ENCODE measurements at places on chromosomes 12 and 14.

GRCh38 chr12:47231456-47231855 is 151.7 kb upstream of the AMIGO2 start:
- DNase-seq: no peak

GRCh38 chr14:69990323-69990722 is 111.1 kb downstream of the SMOC1 start:
- no peak for DNase-seq

DNA sequence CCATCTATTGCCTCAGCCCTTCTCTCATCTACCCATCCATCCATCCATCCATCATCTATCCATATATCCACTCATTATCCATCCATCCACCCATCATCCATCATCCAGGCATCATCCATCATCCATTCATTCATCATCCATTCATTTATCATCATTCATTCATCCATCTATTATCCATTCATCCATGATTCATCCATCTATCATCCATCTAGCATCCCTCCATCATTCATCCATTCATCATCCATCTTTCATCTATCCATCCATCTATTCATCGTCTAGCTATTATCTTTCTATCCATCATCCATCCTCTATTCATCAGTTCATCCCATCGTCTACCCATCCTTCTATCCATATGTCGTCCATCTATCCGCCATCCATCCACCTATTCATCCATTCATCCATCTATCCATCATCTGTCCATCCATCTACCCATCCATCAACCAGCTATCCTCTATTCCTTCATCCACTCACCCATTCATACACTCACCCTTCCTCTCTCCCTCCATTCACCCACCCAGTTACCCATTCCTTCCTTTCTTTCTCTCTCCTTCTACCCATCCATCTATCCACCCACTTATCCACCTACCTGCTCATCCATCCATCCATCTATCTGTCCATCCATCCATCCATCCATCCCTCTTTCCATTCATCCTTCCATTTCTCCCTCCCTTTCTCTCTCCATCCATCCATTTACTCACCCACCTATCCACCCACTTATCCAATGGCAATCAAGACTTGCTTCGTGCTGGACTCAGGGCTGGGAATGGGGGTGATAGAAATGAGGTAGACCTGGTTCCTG is 59.3 kb downstream of the KIF26A start:
- DNase-seq: no peak

GRCh38 chr14:80150301-80150700 is 61.0 kb downstream of the DIO2 start:
- no peak for DNase-seq

DNA sequence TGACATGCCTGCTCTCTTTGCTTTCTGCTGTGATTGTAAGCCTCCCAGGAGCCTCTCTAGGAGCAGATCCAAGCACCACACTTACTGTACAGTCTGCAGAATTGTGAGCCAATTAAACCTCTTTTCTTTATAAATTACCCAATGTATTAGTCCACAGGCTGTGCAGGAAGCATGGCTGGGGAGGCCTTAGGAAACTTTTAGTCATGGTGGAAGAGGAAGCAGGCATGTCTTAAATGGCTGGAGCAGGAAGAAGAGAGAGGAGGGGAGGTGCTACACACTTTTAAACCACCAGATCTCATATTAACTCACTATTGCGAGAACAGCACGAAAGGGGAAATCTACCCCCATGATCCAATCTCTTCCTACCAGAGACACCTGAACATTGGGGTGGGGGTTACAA is 108.9 kb downstream of the DERA start:
- DNase-seq: no peak

- no peak for DNase-seq
These were observed 46.7 kb downstream of the MSRB3 start for GRCh38 chr12:65325183-65325582.

- DNase-seq: no peak
These were observed 132.2 kb upstream of the NUDT4 start for GRCh38 chr12:93245543-93245942.

DNA sequence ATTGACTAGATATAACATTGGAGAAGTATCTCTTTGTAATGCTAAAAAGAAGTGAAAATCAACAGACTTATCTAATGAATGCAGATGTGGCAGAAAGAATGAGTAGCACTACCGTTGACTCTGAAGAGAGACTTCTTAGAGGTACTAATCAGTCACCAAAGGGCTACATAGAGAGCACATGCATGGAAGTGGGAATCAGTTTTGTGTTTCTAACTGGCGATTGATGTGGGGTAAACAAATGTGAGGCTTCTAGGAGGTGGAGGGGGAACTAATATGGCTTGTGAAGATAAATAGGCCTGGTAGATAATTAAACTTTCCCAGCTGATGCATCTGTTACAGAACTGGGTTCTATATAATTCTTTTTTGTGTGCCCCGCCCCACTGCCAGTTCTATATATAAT is 10.5 kb downstream of the COCH start:
- no peak for DNase-seq

GRCh38 chr12:105355752-105356151 is 25.3 kb downstream of the C12orf75 start:
- DNase-seq: no peak

- DNase-seq: no peak
These were observed 5.4 kb downstream of the TMBIM4 start for GRCh38 chr12:66164349-66164821.

DNA sequence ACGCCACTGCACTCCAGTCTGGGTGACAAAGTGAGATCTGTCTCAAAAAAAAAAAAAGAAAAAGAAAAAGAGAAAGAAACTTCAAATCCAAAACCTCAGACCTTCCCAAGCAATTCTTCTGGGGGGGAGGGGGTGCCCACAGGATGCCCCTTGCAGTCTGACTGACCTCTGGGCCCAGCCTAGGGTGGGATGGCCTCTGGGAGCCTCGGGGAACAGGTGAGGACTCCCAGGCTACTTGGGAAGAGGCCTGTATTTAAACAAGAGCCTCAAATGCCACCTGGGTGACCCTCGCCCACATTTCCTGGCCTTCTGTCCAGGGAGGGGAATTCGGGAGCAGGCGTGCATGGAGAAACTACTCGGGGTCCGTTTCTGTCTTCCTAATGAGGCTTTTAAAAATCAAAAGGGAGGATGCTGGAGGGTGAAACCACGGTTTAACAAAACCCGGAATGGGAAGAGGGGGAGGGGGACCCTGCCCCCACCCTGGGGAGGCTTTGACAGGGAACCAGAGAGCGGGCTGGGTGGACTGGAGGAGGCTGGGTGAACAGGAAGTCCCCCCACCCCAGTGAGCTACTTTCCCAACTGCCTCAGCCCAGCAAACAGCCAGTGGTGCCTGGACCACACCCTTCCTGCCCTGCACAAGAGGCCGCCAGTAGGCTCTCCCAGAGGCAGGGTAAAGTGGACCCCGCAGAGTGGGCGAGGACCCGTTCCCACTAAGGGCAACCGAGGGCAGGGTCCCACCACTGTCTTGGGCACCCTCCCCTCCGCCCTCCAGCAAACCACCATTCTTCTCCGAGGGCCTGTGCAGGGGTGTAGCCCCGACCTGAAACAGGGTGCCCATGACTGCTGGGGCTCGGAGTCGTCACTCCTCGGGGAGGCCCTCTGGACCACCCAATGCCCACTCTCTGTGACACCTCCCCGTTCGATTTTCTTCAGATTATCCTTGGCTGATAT is 1.5 kb upstream of the FBRSL1 start:
- no peak for DNase-seq

DNA sequence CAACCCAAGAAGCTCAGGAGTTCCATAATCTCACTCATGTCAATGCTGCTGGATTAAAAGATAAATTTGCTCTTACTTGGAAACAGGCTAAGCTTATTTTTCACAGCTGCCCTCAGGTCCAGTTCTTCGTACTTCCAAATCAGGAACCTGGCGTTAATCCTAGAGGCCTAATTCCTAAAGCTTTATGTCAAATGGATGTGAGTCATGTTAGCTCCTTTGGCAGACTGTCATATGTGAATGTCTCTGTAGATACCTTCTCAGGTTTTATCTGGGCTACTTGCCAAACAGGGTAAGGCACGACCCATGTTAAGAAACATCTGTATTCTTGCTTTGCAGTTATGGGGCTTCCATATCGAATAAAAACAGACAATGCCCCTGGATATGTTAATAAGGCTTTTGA is 504.6 kb downstream of the ALG10 start:
- DNase-seq: no peak

- no peak for DNase-seq
These were observed 109.5 kb upstream of the TMPO start for GRCh38 chr12:98405805-98406366.

DNA sequence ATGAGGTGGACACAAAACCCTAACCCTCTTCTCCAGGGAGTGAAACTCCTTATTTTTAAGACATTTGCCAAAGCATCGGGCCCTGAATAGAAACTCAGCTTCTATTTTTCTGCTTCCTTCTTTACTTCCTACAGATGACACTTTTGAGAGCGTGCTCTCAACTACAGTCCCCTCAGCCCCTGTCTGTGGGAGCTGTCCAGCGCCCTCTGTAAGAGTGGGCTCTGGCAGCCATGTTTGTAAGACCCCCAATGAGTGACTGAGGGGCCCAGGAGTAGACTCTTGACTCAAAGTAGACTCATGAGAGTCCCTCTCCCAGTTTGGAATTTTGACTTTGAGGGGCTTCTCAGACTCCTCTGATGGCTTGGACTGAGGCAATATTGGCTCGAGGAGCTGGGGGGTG is 25.5 kb upstream of the BATF start:
- DNase-seq: no peak

DNA sequence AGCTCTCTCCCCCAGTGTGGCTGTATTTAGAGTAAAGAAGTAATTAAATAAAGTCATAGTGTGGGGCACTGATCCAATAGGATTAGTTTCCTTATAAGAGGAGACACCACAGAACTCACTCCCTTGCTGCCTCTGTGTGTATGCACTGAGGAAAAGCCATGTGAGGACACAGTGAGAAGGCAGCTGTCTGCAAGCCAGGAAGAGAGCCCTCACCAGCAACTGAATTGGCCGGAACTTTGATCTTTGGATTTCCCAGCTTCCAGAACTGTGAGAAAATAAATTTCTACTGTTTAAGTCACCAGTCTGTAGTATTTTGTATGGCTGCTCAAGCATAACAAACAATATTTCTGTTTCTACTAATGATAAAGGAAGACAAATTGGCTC is 368.7 kb upstream of the PRICKLE1 start:
- no peak for DNase-seq

DNA sequence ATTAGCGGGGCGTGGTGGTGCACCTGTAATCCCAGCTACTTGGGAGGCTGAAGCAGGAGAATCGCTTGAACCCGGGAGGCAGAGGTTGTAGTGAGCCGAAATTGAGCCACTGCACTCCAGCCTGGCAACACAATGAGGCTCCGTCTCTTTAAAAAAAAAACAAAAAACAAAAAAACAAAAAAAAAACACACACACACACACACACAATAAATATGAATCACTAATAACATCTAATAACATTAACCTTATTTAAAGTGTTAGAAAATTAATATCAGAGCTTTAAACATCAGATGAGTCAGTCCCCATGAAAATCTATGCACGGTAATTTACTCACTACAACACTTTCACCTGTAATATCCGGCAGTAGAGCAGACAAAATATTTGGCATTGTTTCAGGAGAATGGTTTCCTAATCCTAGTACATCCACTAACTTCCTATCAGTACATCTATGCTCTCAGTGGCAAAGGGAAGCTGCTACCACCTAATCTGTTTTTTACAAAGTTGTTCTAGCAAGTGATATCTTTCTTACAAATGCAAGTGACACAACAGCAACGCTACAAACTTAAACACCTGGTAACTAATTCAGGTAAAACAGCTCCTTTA is 36.2 kb downstream of the MED13L start:
- no peak for DNase-seq

GRCh38 chr12:75854681-75855309 is 176.8 kb downstream of the PHLDA1 start:
- DNase-seq: no peak

DNA sequence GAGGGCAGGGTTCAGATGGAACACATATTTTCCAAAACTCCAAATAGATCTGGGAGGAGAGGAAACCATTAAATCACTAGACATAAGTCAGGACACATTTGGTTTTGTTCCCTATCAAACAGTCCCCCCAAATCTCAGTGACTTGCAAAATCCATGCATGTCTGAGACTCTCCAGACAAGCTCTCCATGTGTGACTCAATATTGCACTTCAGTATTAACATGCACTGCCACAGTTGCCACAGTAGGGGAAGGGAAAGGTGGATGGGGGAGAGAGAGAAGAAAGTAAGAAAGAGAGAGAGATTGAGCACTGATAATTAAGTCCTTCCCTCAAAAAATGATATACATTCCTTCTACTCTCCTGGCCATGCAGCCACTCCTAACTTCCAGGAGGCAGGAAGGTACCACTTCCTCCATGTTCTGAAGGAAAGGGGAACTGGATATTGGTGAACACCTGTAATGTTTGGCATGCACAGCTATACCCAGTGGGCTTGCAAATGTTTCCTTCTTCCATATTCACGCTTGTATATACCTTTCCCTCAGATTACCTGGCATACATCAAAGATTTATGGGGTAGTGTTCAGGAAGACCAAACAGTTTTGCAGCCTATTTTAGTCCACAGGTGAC is 310.0 kb downstream of the ZFP36L1 start:
- DNase-seq: no peak

DNA sequence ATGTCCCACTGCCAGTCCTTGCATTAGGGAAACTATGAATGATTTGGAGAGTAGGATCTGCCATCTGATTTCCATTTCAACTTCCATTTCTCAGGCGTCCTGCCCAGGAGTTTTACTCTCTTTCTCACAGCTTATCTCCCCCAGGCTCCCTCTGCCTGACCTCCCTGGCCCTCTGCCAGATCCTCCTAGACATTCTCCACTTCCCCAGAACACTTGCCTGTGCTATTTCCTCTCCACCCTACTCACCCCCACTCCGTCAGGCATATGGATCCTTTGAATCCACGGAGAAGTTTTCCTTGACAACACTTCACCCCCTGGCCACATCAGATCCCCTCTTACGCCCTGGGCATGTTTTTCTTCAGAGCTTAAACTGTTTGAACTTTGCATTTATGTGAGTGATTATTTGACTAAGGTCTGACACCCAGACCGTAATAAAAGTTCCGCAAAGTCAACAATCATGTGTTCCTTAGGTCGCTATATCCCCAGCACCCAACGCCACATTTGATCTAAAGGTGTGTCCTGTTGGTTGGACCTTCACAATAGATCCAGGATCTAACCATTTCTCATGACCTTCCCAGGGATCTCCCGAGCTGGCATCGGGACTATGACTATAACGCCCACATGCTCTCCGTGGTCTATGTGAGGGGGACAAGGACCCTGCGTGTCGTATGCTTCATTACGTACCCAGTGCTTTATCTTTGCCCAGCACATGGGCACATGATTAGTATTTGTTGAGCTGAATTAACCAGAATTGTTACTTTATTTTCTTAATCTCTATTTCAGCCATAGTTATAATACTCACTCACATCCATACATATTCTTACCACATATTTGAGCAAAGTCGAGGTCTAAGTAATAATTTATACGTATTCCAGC is 255.8 kb upstream of the FOXN3 start:
- no peak for DNase-seq

- DNase-seq: no peak
These were observed 397.1 kb downstream of the EGLN3 start for GRCh38 chr14:33553706-33554278.

DNA sequence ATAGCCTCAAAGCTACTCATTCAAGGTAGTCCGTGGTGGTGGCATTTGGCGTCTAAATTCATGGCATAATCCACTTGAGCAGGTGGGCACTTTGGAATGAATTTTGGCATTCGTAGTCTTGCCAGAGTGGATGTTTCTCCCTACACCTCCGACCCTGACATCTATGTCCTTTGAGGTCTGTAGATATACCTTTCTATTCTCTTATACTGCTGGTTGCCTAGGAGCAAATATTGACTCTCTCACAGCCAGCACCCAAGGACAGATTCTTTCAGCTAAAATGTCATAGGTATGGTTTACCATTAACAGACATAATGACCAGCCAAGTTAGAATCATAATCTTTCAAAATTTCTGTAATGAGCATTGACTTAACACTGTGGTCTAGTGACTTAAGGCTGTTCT is 47.4 kb upstream of the FLRT2 start:
- no peak for DNase-seq
